ENCODE measurements at places on chromosomes 11 and 22.

GRCh38 chr11:108398439-108398838 lies 68.9 kb downstream of the C11orf65 start:
- no peak for DNase-seq

GRCh38 chr11:32829157-32829679 lies 509 bp upstream of the PRRG4 start:
- no peak for DNase-seq

DNA sequence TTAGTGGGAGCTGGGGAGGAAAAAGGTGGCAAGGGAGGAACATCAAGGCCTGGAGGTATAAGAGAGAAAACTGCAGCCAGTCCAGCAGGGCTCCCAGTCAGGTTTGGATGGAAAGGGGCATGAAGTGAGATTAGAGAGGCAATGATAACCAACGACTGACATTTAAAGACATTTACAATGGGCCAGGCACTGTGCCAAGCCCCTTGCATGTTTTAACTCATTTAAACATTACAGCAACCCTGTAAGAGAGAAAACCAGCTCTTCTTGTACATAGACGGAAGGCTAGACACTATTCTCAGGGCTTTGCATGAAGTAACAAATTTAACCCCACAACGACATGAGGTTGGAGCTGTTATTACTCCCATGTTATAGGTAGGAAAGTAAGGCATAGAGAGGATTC lies 32.1 kb upstream of the PAK1 start:
- no peak for DNase-seq

- no peak for DNase-seq
These were observed 7.3 kb upstream of the SPINDOC start for GRCh38 chr11:63805844-63806415.

- DNase-seq, result no peak
These were observed 66.0 kb upstream of the PPARA start for GRCh38 chr22:46084376-46084775.

- no peak for DNase-seq
These were observed 34.5 kb upstream of the RTL6 start for GRCh38 chr22:44532552-44532951.

DNA sequence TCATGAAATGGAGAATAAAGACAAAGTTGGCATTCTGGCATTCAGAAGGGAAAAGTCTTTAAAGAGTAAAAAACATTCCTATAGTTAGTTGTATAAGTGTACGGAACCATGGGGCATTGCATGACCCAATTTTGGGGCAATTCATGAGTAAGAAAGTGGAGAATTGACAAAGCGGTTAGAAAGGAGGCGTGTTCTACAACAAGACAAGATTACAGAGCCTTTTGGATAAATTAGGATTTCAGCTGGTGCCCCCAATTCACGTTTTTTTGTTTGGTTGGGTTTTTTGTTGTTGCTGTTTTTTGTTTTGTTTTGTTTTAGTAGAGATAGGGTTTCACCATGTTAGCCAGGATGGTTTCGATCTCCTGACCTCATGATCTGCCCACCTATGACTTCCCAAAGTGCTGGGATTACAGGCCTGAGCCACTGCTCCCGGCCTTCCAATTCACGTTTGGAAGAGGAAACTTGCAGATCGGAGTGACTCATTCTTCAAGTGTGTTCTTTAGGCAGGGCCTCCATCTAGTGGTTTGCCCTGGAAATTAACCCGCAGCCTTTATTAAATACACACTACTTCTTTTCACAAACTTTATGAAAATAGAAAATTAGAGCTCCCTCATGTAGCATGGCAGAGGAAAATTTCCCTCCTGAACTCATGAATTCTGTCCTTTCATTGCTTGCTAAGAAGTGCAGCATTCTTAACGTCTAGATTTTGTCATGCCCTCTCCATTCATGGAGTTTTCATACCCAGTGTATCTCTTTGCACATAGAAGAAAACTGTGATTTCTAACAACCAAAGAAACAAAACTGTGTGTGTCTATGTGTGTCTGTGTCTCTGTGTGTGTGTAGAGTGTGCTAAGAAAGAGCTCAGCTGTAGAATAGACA lies 118.1 kb downstream of the BBOX1 start:
- DNase-seq, result no peak

- DNase-seq, result no peak
These were observed 6.2 kb downstream of the STIM1 start for GRCh38 chr11:3861683-3862082.

GRCh38 chr22:25626624-25626990 lies 62.1 kb downstream of the GRK3 start:
- DNase-seq, result no peak

- DNase-seq, result peak; percentile 20
These were observed 2.2 kb downstream of the AP2A2 start for GRCh38 chr11:927871-928270.

- DNase-seq, result no peak
These were observed 108.2 kb downstream of the RASSF10 start for GRCh38 chr11:13117344-13117743.

DNA sequence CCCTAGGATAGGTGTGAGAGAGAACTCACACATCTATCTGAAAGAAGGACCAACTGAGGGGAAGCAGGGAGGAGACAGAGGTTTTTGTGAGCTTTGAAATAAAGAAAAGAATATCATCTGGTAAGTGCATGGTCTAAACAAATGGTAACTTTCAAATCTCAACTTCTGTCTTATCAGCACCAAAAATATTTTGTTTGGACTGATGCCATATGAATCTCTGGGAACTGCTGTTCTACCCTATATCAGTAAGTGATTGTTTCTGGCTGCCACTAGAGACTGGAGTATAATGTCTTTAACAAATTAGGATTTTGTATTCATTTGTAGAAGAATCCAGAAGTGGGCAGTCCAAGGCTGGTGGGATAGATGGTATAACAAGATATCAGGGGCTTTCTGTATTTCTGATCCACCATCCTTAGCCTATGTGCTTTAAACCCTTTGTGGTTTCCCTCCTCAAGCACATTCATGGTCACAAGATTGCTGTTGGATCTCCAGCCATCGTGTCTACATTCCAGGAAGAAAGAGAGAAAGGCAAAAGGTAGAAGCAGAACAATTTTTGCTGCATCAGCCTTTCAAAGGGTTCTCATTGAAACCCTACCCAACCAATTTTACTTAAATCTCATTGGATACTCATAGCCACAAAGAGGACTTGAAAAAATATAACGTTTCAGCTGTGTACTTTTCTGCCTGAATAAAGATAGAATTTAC lies 4.7 kb downstream of the HEPHL1 start:
- DNase-seq, result no peak

- DNase-seq, result no peak
These were observed 65.5 kb upstream of the CCND1 start for GRCh38 chr11:69575296-69576068.

DNA sequence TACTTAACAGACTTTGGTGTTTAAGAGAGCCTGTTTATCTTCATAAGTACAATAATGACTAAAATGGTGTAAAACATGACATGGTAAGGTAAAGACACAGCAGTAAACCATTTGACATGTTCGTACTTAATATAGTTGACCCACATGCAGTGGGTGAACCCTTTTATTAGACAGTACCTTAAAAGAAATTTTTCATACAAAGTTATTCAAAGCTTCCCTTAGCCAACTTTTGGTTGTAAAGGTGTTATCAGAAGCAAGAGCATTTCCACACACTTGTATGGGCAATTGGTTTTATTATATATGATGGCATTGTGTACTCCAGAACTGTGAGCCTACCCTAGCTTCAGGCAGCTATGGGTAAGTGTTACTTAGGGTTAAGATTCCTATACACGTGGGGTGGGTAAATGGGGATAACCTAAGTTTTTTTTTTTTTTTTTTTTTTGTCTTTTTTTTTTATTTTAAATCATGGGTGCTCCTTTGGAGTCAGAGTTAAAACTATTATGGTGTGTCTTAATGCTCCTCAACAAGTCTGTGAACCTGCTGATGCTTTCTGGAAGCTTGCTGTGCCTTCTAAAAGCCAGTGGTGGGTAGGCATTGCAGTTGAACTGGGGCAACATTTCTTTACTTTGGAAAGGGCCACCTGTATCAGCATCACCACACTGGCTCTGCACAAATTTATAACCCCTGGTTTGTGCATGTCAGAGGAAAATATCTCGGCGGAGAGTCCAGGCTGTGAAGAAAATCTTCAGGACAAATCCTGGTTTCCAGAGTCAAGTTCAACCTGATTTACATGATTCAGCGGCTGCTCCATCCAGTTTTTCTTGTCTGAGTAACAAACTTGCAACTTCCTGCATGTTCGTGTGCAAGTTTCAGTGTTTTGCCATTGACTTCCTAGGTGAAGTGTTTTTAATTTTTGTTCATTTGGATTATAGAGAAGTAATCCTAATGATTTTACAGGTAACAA lies 3.3 kb downstream of the PCF11 start:
- no peak for DNase-seq

DNA sequence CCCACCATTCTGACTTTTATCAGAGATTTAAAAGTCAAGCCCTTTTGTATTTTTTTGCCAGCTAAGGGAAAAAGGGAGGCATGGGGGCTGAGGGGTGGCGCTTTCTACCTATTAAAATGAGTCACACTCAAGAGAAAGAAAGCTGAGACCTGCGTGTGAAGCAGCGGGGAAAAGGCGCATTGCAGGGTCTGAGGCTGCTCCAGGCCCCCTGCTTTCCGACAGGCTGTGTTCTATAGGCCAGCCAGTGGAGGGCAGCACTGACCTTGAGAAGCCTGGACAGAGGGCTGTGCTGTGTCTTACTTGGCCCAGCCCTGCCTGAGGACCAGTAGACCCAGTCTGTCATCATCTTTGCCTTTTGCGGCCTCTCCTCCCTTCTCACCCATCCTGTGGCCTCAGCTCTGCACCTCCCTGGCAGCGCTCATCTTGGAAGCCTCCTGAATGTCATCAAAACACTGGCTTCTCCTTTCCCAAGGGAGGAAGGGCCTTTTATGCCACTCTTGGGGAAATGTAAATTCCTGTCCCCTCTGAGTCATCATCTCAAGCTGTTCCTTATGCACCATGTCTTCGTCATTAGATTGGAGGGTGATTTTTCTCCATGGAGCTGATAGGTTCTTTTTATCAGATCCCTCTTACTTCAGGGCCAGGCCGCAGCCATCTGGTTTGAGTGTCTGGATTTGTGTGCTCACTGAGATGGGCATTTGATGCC lies 12.6 kb upstream of the MAPK8IP1 start:
- no peak for DNase-seq

Data from activated effector memory CD4-positive, alpha-beta T cell treated with Interleukin-2 at 50 U/mL for 16 hours (primary cell).